ENCODE measurements at places on chromosomes 1 and 21.

DNA sequence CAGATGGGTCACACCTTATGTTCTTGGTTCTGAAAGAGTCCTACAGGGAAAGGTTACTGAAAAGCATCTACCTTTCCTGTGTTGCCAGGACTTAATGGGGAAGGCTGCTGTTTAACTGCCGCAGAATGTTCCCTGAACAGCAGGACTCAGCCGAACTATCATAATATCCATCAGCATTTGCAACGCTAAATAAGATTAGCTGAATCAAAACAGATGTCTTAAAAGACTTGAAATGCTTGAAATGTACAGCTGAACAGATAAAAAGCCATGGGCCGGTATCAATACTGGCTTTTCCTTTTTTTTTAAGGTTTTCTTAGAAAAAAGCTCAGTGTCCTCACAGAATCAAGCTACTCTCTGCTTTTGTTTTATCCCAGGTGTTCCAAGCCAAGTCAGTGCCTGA, 19.7 kb upstream of the ATP13A2 start:
- DNase-seq = no peak

DNA sequence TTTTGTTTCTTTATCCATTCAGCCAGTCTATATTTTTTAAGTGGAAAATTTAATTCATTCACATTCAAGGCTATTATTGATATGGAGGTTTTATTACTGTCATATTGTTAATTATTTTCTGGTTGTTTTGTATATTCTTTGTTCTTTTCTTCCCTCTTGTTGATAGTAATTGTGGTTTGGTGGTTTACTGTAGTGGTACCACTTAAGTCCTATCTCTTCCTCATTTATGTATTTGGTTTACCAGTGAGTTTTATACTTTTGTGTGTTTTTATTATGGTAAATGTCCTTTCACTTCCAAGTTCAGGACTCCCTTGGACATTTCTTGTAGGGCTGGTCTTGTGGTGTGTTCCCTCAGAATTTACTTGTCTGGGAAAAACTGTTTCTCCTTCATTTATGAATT, 28.1 kb upstream of the PM20D1 start:
- no peak for DNase-seq

DNA sequence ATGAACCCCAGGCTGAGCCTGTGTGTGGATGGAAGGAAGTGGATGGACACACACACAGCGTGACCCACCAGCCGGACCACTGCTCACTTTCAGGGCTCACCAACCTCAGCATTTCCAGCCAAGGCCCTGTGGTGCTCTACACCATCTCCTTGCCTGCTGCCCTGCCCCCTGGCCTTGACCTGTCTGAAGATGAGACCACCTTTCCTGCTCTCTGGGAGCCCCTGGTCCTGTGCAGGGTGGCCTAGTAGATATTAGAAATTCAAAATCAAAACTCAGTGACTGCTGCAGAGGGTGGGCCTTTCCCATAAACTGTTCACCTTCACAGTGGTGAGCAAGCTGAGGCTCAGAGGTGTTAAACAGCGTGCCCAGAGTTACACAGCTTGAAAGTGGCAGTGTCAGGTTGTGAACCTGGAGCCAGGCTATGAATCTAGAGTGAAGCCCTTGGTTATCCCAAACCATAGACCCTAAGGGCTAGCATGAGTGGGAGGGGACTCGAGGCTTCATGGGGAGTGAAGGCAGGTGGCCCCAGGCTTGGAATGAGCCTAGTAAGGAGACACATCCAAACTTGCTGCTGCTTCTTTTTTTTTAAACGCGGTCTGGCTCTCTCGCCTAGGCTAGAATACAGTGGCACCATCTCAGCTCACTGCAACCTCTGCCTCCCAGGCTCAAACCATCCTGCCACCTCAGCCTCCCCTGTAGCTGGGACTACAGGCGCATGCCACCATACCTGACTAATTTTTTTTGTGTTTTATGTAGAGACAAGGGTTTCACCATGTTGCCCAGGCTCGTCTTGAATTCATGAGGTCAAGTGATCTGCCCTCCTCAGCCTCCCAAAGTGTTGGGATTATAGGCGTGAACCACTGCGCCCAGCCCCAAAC, 41.5 kb downstream of the MAN1C1 start:
- DNase-seq = no peak

DNA sequence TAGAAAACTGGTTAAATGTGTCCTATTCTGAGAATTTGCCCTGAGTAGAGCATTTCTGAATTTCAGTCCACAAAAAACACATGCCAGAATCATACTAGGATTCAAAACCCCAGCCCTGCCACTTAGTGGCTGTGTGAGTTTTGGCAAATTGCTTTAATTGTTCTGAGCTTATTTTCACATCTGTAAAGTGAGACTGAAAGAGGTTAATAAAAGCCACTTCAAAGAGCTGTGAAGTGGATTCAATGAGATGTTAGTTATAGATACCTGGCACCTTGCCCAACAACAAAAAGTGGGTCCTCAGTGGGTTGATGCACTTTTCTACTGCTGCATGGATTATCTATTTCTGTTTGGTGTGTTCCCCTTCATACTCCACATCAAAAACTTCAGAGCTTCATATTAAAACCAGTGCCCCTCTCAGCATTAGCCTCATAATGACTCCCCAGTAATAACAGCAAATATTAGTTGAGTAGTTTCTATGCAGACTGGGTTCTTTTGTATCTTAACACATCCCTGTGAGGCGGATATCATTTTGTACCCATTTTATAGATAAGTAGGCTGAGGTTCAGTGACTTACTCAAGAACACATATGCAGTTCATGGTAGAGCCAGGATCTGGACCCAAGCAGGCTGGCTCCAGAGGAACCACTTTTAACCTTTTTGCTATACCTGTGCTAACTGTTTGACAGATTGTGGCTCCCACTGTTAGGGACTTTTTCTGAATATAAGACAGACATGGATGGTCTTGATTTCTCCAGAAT, 14.2 kb upstream of the ADORA3 start:
- no peak for DNase-seq

GRCh38 chr21:27300770-27301169, 333.9 kb upstream of the ADAMTS5 start:
- no peak for DNase-seq

- peak; percentile 26 for DNase-seq
Measured at GRCh38 chr1:94925561-94926125, 1.3 kb downstream of the CNN3 start.

DNA sequence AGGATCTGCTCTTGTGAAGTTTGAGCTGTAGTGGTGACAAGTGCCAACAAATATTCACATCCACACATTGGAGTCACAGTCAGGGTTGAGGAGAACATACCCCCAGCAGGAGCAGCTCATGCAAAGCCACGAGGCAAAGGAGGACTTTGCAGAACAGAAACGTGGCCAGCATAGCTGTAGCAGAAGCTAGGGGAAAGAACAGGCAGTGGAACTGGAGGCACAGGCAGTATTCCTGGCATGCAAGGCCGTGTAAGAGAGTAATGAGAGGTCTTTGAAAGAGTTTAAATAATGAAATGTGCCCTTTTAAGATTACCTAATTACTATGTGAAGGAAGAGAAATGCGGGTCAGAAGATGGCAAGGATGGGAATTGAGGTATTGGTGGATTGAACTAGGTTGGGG, 40.9 kb upstream of the IKBKE start:
- DNase-seq = no peak

DNA sequence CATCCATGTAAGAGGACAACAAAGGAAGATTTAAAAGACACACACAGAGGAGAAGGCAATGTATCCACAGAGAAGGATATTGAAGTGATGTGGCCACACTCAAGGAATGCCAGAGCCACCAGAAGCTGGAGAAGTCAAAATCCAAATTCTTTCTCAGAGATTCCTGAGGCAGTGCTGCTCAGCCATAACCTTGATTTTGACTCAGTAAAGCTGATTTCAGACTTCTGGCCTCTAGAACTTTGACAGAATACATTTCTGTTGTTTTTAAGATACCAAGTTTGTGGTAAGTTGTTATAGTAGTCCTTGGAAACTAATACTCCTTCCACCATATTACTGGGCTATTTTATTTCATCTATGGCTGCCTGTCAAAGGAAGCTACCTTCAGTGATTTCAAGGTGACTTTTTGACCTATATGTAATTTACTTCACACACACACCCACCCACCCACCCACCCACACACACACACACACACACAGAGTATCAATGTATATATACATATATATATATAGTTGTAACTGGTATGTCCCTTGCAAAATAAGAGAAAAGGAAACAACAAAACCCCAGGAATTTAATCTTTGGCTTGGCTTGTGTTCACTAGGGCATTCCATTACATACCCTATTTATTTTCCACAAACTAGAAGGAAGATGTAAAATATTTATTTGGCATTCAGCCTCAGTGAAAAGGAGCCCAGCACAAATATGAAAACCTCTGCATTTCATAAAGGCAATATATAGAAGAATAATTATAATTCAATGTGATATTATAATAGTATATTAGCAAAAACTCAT, 142.1 kb upstream of the PTGFR start:
- DNase-seq = no peak

DNA sequence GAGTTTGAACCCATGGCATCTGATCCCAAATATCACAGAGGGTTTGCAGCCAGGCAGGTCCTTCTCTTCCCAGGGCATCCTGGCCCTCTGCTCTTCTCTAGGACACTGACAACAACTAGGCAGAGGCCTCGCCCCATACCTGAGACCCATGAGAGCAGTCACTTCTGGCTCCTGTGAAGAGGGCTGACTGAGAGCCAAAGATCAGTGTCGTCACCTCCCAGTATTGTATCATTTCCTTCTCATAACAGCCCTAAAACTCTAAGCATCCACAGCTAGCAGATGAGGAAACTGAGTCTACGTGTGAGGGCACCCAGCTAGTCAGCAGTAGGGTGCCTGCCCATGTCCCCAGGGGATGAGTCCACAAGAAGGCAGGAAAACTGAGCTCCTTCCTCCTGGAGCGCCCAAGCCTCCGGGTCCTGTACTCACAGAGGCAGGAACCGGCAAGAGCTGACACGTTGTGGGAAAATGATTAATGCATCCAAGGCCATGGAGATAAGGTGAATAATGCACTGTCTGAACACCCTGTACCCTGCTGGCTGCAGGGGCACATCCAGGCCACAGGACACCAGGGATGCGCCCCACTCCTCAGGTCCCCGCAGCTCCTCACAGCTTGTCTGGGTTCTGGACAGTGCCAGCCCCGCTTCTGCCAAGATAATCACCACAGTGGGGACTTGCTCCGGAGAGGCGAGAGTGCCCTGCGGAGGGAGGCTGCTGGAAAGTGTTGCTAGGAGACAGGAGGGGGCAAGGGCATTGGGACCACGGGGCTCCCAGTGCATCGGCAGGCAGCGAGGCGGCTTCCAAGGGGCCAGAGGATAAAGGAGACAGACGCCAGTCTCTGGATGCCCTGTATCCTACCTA, 340.0 kb downstream of the NPHP4 start:
- DNase-seq = no peak

DNA sequence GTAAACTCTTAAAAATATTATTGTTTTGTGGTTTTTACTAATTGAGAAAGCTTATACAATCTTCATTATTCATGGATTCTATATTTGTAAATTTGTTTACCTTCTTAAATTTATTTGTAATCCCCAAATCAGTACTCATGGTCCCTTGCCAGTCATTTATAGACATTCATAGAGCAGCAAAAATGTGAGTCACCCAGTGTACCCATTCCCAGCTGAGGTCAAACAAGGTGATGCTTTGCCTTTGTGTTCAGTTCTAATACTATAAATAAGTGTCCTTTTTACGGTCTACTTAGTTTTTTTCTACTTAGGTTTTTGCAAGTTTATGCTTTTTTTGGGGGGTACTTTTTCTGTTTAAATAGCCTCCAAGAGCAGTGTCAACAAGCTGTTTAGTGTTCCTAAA, 36.1 kb downstream of the SORT1 start:
- DNase-seq = no peak

- DNase-seq = no peak
Measured at GRCh38 chr1:210272666-210273065, 40.1 kb downstream of the SERTAD4 start.

- DNase-seq = no peak
Measured at GRCh38 chr1:14737561-14738094, 139.1 kb downstream of the KAZN start.

- DNase-seq = no peak
Measured at GRCh38 chr1:184210031-184210430, 158.5 kb downstream of the TSEN15 start.

DNA sequence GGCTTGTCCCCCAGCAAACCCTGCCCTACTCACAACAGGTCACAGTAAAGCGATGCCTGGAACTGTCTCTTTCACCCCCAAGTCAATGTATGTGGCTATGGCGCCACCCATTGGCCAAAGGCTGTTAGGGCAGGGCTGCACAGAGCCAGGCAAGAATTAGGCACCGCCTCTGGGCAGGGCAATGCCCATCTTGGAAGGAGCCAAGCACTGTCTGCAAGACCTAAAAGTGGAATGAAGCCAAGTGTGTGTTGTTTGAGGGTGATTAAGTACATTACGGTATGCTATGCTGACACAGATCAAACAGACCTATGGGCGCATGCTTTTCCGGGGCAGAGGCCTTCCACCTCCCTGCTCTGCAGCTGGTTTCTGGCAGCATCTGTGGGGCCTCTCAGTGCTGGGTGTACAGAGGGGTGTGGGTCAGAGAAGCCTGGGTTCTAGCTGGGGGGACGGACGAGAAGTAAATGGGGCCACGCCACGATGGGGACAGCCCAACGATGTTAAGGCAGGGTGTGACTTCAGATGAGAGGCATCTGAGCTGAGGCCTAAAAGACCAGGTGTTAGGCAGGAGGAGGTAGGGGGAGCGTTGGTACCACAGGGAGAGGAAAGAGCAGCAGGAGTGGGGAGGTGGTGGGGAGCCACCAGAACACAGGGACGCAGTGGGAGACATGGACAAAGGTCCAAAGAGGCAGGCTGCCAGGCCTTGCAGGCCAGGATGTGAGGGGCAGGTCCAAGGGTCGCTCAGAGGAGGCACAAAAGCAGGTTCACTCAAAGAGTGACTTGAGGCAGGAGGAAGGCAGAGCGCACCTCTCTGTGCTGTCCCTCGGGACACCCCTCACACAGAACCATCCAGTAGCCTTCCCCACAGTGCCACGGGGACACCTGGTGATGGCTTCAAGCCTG, 49.8 kb downstream of the ACOT7 start:
- peak; percentile 66 for DNase-seq

- DNase-seq = peak; percentile 26
Measured at GRCh38 chr1:193417945-193418744, 231.7 kb upstream of the B3GALT2 start.

- no peak for DNase-seq
Measured at GRCh38 chr1:236465231-236465958, 58.4 kb upstream of the LGALS8 start.

GRCh38 chr1:200296091-200296661, 113.7 kb downstream of the ZNF281 start:
- no peak for DNase-seq

Measured in NCI-H460 (cell line).